Brain (organoid and tissue), 16 donors: ENCODE measurements at places on chromosomes 5 and 9.
A peak's percentile ranks its signal among the peaks of the same experiment; 100 is the strongest.

GRCh38 chr5:89721931-89722330 is 687.6 kb downstream of the CETN3 start:
- DNase-seq: no peak

- peak; percentile 65 for DNase-seq
Measured at GRCh38 chr9:89444274-89444673, 53.6 kb downstream of the SEMA4D start.

DNA sequence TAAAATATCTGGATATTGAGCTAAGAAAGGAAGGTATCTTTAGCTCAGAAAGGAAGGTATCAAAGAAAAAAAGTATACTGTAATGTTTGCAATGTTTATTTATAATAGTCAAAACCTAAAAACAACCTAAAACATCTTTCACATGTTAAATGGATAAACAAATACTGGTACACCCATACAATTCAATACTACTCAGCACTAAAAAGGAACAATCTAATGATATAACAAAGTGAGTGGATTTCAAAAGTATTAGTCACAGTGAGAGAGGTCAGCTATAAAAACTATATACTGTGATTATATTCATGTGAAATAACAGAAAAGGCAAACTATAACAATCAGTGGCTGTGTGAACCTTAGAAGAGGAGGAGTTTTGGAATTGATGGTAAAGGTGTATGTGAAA is 455.0 kb upstream of the FTMT start:
- DNase-seq: no peak

DNA sequence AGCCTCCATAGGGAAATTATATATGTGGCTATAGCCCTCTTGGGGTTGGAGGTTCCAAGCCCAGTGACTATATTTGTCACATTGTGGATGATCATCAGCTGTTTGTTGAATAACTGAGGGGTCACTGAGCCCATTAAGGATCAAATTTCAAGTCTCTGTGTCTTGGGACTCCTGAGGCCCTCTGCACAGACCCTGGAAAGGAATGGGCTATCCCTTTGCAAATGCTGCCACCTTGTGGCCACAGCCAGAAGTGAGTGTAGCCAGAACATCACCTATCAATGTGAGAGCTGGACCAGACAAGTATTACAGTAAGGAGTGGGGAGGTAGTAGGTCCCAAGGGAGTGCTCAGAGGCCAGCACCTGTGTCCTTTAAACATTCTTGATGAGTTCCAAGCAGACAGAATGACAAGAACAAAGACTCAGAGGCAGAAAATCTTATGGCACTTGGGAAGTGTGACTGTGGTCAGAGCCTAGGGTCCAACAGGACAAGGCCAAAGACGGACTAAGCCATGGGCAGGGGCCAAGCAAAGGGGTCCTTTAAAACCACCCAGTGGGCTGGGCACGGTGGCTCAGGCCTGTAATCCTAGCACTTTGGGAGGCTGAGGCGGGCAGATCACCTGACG is 8.2 kb downstream of the RPP25L start:
- DNase-seq: peak; percentile 96

- no peak for DNase-seq
Measured at GRCh38 chr9:127207734-127208410, 56.7 kb upstream of the GARNL3 start.

DNA sequence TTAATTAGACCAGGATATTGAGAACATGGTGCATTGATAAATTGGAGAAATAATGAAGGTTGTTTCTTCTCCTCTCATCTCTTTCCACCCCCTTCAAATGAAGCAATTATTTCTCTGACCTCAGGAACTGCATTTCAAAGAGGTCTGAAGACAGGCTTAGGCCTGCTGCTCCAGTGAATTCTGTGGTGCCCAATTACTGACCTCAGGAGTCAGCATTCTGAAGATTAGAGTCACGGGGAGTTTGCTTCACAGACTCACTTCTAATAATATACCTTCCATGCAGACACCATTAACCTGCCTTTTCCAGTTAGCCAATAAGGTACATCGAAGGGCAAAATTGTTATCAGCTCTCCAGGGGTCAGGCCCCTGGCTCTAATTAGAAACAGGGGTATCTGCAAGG is 270.9 kb downstream of the GAS1 start:
- DNase-seq: no peak

DNA sequence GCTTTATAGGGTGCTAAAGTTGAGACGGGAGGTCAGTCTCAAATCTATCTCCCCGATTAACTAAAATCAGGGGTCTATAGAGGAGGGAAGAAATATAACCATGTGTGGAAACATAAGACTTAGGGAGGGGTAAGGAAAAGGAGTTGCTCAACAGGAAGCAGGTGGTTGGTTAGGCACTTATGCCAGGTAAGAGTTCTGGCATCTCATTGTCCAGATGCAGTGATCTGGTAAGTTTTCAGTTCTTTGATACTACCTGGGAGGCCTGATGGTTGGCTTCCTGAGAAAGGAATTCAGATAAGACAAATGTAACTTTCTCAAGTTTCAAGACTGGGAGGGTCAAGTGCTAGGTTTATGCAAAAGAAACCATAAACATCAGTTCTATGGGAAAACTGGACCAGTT is 47.7 kb downstream of the CERT1 start:
- no peak for DNase-seq

GRCh38 chr9:117258184-117258866 is 156.5 kb downstream of the ASTN2 start:
- DNase-seq: no peak

DNA sequence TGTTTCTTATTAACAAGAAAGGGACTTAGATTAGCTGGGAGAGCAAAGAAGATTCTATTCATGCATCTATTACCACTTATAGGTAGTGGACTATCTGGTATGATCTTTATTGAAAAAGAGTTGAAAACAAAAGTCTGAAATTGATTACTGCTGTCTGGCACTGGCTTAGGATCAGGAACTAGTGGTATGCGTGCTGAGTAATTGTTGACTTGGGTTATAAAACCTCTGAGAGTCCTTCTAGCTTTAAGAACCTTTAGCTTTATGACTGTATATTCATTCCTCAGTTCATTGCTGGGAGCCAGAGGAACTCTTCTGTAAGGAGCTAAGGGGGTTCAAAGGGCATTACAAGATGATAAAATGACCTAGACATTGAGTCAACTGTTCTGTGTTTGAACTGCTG is 7.6 kb downstream of the SLC1A1 start:
- DNase-seq: no peak

DNA sequence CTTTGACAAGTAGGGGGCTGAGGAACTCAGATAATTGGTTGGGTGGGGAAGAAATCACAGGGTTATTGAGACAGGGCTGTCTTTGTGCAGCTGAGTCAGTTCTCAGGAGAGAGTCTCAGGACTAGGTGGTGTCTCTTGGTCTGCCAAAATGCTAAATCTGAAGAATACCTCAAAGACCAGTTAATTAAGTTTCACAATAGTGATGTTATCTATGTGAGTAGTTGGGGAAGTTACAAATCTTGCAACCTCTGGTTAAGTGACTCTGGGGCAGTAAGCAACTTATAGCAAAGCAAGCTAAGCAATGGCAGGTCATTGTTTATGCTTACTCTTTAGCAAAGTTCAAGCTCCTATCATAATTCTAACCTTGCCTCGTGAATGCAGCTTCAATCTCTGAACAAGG is 53.6 kb downstream of the GIN1 start:
- no peak for DNase-seq

DNA sequence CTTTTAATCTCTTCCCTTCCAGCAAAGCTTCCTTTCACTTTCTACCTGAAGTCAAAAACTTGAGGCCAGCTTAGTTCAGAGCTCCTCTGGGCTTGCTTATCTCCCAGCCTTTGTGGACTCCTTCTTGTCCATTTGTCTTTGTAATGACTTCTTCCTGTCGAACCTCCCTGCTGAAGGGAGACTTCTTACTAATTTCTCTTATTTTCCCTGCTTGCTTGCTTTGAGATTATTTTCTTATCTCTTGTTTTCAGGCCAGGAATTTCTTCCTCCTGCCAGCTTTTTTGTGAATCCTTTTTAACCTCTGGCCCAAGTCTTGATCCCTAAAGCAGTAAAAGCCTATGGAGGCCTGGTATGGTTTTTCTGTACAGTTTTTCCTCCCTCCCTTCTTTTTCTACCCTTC is 46.8 kb upstream of the DHFR start:
- DNase-seq: no peak

GRCh38 chr9:97804059-97804365 is 49.0 kb upstream of the FOXE1 start:
- no peak for DNase-seq

DNA sequence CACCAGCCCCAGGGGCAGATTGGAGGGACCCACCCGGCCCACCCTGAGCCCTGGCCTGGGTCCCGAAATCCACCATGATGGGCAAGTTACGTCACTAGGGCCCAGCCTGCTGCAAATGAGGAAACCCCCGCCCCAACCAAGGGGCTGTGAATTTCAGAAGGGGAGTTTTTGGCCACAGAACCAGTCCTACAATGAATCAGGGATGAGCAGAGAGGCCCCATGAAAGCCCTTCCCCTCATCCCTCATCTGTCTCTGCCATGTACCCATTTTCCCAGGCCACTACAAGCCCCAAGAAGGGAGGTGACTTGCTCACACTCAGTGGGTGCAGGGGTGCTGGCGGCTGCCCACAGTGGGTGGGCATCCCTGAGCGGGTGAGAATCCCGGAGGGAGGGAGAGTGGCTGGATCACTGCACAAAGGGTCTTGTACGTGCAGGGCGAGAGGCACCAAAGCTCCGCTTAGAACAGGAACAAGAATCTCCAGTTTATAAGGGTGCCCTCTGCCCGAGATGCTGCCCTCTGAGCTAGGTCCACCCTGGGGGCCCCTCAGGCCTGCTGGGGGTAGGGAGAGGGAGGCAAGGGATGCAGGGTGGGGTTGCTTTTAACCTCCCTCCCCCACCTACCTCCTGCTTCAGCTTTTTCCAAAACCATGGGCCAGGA is 10.4 kb upstream of the TCF7 start:
- DNase-seq: no peak

GRCh38 chr5:5419291-5420210 is 2.9 kb upstream of the ICE1 start:
- DNase-seq: peak; percentile 71

GRCh38 chr5:9239071-9239470 is 306.8 kb downstream of the SEMA5A start:
- no peak for DNase-seq

GRCh38 chr5:65925044-65925600 is 1.3 kb upstream of the ERBIN start:
- no peak for DNase-seq

DNA sequence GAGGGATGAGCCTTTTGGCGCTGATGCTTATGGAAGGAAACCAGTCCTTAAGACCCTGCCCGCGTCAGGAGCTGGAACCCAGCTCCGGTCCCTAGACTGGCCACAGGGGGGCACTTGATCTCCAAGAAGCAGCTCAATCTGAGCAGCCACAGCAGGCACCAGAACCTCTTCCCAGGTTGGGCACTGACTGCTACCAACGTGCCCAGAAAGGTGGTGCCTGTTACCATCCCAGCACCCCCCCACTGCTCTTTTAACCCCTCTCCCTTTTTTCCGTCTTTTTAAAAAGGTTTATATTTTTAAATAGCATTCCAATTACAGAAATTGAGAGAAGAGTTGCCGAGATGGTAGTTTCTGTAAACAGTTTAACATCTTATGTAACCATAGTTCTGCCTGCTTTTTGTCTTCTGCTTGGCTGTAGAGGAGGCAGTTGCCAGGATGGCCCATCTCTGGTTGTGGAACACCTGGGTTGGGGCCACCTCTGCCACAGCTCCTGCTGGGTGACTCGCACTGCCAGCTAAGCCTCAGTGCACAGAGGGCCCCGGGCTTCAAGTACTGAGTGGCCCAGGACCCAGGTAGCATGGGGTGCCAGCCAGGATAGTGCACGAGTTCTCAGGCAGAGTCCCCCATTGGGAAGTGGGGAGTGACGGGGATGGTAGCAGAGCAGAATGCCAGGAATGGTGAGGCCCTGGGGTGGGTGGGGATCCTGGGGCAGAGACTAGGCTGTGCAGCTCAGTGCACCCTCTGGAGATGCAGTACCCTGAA is 62.8 kb downstream of the PFDN1 start:
- peak; percentile 74 for DNase-seq

- no peak for DNase-seq
Measured at GRCh38 chr9:129553277-129553676, 67.6 kb downstream of the C9orf50 start.

DNA sequence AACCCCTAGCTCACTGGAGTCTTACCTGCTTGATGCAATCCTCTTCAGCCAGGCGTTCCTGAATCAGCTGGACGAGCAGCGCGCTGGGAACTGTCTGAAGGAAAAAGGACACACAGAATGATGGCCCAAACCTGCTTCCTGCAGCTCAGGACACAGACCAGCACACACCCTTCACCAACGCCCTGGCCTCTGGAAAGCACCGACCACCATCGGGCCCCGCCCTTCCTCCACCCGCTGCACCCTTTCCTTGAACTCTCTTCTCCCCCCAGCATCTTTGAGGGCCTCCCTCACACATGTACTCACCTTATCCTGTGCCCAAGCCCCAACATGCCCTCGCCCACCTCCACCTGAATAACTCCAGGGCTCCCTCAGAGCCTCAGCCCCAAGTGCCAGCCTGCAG is 23.3 kb downstream of the AK8 start:
- no peak for DNase-seq

GRCh38 chr9:9819886-9820285 is 792.9 kb downstream of the PTPRD start:
- no peak for DNase-seq

DNA sequence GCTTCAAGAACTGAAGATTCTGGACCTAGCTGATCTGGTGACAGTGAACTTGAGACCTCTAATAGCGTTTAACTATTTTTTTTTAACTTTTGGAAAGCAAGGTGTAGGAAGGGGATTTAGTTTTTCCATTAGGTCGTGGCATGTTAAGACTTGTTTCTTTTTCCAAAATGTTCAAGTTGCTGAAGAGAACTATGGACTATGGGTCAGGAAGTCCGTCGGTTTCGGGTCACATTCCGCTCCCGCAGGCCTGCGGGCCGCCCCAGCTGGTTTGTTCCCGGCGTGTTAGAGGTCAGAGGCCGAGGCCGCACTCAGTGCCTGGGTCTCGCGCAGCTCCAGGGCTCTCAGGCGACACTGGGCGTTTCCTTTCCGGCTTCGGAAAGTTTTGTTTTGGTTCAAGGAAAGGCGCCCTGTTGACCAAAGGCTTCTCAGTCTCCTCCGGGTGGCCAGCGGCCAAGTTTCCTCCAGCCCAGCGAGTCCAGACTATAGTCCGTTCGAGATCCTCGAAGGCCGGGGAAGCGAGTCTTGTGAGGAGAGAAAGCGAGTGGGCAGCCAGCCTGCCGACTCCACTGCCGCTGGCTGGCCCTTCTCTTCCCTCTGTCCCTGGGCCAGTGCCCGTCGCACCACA is 586 bp upstream of the FCHO2 start:
- no peak for DNase-seq

- peak; percentile 52 for DNase-seq
Measured at GRCh38 chr9:29209748-29210291, 1636.5 kb upstream of the C9orf72 start.

DNA sequence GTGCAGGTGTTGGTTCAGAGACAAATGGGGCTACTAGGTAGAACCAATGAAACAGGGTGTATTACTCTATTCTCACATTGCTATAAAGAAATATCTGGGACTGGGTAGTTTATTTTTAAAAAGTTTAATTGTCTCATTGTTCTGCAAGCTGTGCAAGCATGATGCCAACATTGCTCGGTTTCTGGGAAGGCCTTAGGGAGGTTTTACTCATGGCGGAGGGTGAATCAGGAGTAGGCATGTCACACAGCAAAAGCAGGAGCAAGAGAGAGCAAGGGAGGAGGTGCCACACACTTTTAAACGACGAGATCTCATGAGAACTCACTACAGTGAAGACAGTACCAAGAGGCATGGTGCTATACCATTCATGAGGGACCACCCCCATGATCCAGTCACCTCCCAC is 134.6 kb downstream of the PIK3R1 start:
- DNase-seq: no peak
